ENCODE measurements at places on chromosomes 2 and 18.

DNA sequence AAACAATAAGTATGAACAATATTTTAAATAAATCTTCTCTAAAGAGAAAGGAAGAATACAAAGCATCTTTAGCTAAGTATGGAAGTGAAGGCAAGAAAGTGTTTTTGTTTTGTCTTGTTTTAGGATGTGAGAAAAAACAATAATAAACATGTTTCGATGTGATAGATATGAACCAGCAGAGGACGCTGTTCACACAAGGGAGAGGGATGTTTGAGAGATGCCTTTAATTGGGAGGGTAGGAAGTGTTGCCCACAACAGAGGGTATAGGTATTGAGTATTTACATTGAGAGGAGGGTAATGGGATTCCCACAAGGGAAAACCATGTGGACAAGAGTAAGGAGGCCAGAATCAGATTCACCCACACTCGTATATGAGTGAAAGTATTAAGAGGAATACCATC is 55.1 kb downstream of the CDH19 start:
- DNase-seq = no peak

GRCh38 chr2:6639929-6640620 is 225.6 kb downstream of the CMPK2 start:
- DNase-seq = no peak

DNA sequence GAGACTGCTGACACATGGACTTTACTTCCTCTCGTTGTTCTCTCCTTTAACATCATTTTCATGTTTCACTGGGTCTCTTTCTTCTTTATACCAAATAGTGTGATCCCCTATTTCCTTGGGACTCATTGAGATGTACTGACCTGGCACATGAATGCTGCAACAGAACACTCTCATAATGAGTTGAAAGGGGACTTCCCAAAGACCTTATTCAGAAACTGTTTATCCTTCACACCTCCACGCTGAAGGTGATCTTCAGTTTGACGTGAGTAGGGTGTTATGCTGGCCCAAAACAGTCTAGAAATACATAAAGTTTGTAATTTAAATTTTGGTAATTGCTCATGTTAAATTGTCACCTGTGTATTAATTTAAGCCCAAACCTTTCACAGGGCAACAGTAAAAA is 1096.8 kb upstream of the GYPC start:
- no peak for DNase-seq

GRCh38 chr2:164368896-164369295 is 252.4 kb downstream of the GRB14 start:
- DNase-seq = no peak

- DNase-seq = no peak
These were observed 390.7 kb downstream of the METTL4 start for GRCh38 chr18:2180586-2180985.

DNA sequence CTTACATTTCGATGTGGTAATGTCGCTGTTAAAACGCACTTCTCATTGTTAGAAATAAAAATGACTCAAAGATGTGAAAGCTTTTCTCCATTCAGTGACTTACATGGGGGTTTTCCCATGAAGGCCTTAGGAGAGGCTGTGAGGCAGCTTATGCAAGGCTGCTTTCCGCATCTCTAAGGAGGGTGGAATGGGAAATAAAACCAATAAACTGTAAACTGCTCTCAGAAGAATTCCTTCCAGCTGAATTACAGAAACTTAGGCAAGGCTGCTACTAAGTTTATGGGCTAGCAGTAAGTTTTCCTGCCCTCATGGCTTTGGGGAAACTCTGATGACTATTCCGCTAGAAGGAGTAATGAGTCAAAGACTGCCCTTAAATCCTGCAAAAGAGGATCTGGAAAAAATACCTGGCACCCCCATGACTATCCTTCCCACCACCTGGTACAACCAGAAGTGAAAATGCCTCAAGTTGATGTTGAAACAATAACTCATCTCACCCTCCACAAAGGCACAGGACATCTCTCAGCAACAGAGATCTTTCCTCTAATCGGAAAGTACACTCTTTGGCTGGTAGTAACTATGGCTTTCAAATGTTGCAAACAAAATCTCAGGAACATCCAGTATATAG is 97.7 kb upstream of the SMAD7 start:
- no peak for DNase-seq
